ENCODE measurements at places on chromosomes 2 and 18.

GRCh38 chr18:47036927-47037578 is 1.6 kb upstream of the ELOA2 start:
- DNase-seq = no peak

- no peak for DNase-seq
Measured at GRCh38 chr2:28327581-28327955, 65.1 kb upstream of the FOSL2 start.

DNA sequence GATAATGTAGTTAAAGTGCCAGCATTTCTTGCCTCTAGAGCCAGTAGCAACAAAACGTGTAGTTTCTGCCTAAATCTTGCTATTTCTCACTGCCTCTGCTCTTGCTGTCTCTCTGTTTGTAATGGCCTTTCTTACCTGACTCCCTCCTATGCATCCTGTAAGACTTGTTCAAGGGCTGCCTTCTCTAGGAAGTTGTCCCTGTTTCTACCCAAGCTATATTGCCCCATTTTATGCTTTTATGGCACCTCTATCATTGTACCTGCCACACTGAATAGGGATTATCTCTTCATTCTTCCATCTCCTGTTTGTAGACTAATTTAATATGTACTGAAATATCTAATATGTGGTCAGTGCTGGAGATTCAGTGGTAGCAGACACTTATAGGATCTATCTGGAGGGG is 49.2 kb downstream of the PLCL1 start:
- no peak for DNase-seq

- DNase-seq = no peak
Measured at GRCh38 chr2:217983276-217984233, 19.2 kb downstream of the TNS1 start.

DNA sequence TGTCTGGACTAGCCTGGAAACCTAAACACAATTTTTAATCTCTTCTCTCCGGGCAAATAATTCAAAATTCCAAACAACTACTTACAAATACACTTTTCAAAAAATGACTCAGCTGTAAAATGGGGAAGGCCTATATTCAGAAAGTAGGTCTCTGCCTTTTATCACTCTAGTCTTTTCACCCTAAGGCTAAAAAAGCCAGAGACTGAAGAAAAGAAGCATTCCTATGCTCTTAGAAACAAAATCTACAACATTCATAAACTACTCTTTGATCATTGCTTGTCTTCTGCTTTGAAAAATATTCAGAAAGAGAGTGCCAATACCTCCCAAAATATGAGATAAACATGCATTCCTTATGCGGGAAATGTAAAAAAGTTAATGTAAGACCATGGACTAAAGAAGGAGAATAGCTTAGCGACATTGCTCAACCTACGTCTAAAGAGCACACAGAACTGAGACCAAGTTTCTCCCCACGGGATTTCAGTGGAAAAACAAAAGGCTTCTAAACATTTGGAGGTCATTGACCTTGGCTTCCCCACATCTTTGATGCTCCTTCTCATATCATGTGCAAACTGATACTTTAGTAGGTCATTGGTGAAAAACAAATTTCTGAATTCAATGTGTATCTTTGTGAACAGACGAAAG is 74.4 kb upstream of the EPB41L3 start:
- DNase-seq = no peak

- no peak for DNase-seq
Measured at GRCh38 chr2:64979744-64980143, 9.5 kb upstream of the SLC1A4 start.

GRCh38 chr2:165305391-165306096 is 66.3 kb downstream of the SCN2A start:
- no peak for DNase-seq

DNA sequence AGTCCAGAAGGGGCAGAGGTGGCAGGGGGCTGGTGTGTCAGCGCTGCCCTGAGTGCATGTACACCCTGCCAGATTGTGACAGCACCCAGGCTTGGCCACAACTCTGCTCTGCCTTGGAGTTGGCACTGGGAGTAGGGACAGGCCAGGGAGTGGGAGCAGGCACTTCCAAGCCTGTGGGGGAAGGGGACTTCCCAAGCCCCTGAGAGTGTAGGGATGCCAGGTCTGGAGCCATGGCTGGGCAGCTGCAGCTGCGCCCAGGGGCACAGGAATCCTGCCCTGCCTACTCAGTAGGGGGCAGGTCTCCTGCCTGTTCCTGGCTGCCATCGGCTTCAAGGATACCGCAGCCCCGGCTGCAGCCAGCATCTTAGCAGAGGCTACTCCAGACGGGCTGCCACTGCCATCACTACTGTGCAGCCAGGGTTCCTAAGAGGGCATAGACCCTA is 109.4 kb downstream of the CALCRL start:
- no peak for DNase-seq

GRCh38 chr2:241882091-241882625 is 12.6 kb downstream of the RTP5 start:
- peak; percentile 58 for DNase-seq

DNA sequence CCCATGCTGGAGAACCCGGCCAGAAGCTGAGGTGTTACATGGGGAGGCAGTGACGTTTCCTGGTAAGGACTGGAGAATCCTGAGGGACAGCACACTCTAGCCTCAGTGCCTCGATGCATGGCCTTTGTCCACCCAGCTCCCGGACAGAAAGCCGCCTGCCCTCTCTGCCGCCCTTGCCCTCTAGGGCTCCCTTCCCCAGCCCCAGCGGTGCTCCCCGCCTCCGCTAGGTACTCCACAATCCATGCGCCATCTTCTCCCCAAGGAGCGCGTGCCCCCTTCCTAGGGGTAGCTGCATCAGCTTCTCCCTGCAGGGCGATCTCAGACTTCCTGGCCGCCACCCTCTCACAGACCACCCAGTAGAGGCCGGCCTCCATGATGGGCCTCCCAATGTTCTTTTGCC is 251.6 kb downstream of the TWIST2 start:
- no peak for DNase-seq

- DNase-seq = no peak
Measured at GRCh38 chr2:136408795-136409194, 290.8 kb upstream of the CXCR4 start.

DNA sequence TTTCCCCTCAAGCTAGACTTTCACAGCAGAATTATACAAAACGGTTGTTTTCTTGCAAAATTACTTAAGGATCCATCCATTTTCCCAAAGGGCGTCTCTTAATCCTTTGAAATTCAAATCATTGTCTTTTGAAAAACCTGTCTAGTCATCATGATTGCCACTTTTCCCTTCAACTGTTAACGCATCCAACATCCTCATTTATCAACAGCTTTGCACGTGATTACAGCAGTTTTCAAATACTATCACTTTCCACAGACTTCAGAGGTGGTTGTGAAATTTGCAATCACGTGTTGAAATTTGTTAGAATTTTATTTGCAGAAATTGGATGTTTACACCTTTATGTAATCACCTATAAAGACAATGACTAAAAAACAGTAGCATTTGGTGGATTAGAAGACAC is 304.4 kb upstream of the SLC39A10 start:
- no peak for DNase-seq

DNA sequence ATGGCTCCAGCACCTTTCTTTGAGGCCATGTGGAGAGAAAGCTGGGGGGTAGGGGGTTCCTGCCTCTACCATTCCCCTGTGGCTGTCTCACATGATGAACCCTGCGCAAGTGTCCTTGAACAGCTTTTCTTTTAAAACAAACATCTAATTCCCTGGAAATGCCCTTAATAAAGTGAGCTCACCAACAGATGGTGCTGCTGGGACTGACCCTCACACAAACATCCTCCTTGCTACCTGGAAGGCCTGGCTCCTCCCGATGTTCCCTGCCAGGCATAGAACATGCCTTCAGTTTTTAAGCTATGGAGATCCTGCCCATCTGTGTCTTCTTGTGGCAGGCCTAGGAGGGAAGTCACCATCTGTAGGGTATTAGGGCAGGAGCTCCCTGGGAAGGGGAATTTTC is 60.7 kb upstream of the GATA6 start:
- no peak for DNase-seq

Measured in activated CD4-positive, alpha-beta T cell treated with anti-CD3 and anti-CD28 coated beads for 24 hours (primary cell).